HT-29 (cell line): ENCODE measurements at places on chromosomes 6 and 20. TPM values are rescaled to one million over a fixed set of nuclear protein-coding genes. Genes with fewer than 3 reads are reported as not detected.

Gene TRIM27
- 68.4 and 76.3 TPM in 2 replicates for total RNA-seq

DNA sequence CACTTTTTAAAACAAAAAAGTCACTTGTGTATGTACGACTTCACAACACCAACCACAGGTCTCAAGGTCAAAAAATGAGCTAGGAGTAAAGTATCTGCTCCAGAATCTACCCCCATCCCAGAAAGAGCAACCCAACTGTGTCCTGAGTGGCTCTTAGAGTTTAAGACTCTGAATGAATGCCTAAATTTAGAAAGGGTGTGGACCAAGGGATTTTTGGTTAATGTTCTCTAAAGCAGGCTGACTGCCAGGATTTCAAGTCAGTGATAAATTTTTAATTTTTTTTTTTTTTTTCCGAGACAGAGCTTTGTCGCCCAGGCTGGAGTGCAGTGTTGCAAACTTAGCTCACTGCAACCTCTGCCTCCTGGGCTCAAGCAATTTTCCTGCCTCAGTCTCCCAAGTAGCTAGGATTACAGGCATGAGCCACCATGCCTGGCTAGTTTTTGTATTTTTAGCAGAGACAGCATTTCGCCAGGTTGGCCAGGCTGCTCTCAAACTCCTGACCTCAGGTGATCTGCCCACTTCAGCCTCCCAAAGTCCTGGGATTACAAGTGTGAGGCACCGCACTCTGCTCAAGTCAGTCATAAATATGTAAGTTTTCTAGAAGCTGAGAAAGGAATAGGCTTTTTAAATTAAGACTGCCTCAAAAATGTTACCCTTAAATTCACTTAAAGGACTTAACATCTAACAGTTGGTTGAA lies 20.2 kb downstream of the STAU1 start:
- DNase-seq: no peak

Gene TRAPPC3L
- total RNA-seq: not detected in 2 replicates

Gene CYP24A1
- 1.1 and 1.9 TPM in 2 replicates for total RNA-seq

DNA sequence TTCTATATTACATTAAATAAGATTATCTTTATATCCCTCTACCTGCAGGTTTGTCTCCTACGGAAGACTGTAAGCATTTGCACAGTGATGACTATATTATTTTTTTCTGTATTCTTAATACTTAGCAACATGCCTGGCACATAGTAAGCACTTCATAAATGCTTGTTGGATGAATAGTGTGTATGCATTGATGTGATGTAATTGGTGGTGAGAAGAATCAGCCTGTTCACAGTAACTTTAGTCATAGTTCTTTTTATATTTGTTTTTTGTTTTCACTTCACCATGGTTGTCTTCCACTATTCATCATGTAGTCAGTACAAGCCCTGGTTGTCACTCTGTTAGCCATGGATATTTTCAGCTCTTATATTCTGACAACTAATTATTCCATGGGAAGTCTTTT lies 184.0 kb upstream of the FLRT3 start:
- no peak for DNase-seq

DNA sequence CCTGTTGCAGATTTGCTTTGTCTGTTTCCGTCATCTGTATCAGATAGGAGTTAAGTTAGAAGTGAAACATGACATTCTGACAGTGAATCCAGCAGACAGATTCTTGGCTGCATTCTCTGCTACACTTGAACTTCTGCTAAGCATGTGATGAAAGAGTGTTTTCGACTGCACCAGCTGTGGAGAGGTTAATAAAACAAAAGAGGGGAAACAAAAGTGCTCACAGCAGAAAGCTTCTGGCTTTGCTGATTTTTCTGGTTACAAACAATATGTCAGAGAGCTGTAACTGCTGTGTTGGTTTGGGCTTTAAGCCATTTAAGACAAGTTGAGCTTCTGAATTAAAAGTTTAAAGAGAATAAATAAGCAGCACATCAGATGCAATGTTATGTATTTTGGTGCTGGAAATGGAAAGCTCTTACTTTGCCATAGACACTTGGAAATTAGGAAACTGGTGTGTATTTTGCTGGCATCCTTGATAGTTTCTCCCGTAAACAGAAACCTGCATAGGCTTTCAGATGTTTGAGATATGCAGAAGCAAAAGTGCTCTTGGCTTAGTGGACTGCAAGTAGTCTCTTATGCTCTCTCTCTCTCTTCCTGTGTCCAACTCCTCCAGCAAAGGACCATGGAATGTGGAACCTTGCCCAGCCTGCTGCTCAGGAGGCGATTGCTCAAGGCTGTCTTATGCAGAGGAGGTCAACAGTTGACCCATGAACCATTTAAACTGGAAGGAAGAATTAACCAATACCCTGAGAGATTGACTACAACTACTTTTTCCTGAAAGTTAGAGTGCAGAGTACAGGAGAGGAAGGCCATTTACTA lies 104.9 kb downstream of the RPS12 start:
- DNase-seq: peak; percentile 49

Gene IL17F
- not detected in 2 replicates for total RNA-seq

Gene KCNK16
- not detected in 2 replicates for total RNA-seq

DNA sequence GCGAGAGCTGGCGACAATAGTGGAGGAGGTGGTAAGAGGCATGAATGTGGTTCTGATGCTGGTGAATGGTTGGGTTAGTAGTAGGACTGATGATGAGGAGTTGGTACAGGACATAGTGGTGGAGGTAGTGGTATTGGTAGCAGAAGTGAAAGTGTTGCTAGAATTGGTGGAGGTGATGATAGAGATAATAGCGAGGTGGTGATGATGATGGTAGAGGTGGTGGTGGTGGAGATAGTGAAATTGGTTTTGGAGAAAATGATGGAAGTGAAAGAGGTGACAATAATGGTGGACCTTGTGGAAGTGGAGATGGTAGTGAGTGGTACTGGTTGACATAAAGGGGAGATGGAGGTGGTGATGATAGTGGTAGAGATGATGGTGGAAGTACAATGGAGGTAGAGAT lies 360.2 kb upstream of the JAG1 start:
- no peak for DNase-seq

Gene SEL1L2
- not detected in 2 replicates for total RNA-seq

- DNase-seq: no peak
These were observed 4.8 kb upstream of the ZNF217 start for GRCh38 chr20:53598140-53599043.

GRCh38 chr6:148800536-148800935 lies 53.7 kb downstream of the UST start:
- no peak for DNase-seq

DNA sequence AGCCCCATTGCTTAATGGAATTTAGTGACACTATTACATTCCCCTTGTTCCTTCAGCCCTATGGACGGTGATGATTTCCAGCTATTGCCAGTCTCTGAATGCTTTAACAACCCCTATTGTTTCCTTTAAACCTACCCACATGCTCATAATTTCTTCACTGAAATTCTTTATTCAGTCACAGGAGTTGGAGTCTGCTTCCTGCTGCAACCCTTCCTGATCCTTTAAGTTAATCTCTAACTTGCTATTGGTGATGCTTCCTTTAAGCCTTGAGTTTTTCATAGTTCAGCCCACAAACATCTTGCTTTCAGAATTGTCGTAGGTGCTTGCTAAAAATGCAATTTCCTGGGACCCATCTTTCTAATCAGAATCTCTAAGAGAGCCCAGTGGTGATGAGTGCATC lies 66.3 kb upstream of the TNFAIP3 start:
- DNase-seq: no peak

- DNase-seq: no peak
These were observed 4.8 kb downstream of the PIM1 start for GRCh38 chr6:37174515-37175331.

DNA sequence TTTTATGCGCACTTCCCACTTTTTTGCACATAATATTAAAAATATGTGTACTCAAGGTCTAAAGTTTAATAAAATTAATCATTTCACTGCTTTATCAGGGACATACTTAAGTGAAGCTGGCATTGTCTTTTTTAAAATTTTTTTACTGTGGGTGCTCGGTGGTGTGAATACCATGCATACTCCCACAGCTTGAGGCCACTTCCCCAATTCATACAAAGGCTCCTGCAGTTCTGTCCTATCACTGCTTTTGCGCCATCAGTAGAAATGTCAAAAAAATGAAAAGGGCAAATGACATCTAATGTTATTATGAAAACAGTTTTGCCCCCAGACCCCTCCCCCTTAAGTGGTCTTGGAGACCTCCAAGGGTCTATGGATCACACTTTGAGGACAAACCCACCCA lies 464.1 kb upstream of the ARID1B start:
- no peak for DNase-seq

GRCh38 chr20:18712882-18713281 lies 100.7 kb upstream of the SCP2D1 start:
- no peak for DNase-seq

Gene MCHR2
- not detected in 2 replicates for total RNA-seq

- DNase-seq: no peak
These were observed 228.8 kb downstream of the DHX35 start for GRCh38 chr20:39190666-39191570.

GRCh38 chr6:148151896-148152643 lies 190.6 kb upstream of the SASH1 start:
- DNase-seq: peak; percentile 3

DNA sequence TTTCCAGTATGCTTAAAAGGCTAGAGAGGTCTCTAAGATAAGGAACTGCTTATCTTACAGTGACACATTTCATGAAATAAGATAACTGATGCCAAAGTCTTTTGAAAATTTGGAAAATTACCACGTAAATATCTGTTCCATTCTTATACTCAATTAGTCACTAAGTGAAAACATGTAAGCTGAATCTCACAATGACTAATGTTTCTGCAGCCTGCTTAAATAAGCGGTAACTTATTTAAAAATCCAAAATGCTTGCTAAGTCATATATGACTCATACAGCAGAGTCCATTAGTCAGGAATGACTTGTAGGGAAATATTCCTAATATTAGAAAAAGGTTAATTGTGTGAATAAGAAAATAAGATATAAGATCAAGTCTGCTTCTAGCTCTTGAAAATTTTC lies 27.8 kb upstream of the LGSN start:
- DNase-seq: no peak

Gene DDO
- not detected in 2 replicates for total RNA-seq

DNA sequence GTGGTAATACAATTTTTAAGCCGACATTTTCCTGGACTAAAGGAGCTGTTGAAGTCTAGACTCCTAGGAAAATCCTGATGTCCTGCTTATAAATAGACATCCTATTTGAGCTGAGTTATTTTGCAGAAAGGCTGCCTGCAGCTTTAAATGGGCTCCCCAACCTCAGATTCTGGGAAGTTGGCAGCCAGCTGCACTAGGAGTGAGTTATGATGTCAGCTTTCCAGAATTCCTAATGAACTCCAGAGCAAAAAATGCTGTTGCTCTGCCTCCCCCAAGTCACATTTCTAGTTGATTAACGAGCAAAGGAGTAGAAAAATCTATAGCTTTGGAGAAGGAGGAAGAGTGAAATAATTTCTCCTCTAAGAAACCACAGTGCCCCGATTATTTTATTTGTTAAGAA lies 346.3 kb upstream of the SULF2 start:
- DNase-seq: no peak

- no peak for DNase-seq
These were observed 314.1 kb downstream of the QKI start for GRCh38 chr6:163728442-163729126.

DNA sequence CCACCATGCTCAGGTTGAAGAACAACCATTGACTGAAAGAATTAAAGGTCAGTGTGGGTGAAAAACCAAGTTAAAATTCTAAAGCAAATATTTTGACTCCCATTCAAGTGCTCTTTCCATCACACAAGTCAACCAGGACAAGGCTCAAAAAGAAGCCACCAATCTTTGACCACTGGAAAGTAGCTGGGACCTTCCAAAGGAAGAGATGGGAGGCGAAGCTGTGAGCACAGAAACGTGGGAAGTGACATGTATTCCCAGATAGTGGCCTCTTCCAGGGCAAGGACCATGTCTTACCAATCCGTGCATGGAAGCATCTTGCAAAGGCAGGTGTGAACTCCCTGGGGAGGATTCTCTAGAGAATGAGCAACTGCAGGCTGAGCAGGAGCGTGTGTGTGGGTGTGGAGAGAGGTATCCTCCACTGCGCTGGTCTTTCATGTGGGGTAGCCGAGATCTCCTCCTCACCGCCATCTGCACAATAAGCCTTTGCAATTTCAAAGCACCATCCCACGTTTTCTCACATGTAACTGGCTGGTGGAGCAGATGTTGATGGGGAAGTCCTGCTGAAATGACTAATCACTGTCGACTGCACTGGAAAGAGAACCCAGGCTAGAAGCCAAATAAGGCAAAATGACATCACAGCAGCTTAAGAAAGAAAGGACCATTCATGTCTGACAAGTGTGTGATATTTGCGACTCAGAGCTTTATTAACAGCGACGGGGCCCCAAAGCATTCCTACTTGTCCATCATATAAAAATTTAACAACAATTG lies 189.4 kb upstream of the RREB1 start:
- no peak for DNase-seq

GRCh38 chr6:4220558-4220957 lies 85.2 kb upstream of the ECI2 start:
- no peak for DNase-seq

DNA sequence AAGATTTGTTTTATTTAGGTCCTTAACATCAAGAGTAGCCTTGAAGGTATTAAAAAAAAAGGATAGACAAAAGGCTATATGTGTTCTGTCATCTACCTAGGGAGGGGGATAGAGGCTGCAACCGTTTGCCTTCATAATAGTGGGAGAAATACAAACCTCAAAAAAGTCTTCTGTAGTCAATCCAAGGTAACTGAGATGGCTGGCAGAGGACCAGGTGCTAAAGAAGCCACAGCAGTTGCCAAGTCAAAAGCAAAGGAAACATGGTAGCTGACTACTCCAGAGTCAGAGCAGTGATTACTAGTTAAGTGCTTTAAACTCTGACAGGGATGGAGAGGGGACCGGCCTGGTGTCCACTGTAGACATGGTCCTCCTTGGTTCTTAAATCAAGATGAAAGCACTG lies 249.4 kb downstream of the PTPRK start:
- no peak for DNase-seq

- no peak for DNase-seq
These were observed 65.8 kb downstream of the REV3L start for GRCh38 chr6:111417181-111417585.

DNA sequence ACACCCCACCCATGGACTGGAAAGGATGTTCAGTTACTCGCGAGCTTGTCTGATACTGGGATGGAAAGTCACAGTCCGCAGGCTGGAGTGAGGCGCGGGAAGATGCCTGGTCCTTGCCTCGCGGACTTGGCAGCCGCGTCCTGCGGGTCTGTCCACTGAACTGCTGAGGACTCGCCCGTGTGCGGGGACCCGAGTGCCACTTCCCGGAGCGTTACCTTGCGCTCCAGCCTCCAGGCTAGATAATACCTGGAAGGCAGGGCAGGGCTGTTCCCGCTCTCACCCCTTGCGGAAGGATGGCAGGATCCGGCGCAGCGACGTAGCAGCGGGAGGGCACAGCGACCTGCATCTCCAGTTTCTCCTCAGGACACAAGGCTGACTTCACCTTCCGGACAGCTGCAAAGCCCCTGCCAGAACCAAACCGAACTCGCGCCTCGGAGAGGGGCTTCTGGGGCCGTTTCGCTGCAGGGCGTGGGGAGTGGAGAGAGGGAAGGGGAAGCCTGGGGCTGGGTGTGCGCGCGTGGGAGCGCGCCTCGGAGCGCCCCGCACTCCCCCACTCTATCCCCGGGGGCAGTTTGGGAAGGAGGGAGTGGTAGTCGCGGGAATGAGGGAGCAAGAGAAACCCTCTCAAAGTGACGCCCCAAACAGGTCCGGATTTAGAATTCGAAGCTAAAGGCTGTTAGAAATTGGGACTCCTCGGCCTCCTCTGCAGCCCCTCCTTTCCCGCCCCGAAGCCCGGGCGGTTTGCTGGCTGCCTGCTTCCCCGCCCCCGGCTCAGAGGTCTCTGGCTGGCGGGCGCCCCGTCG lies at the start of gene KCNQ5:
Gene KCNQ5, plus strand, starts transcription at position 774 of the 803 bp plus-strand sequence.
- no peak for DNase-seq

Gene SLC17A1
- not detected in 2 replicates for total RNA-seq

Gene ATAT1
- 8.3 and 9.2 TPM in 2 replicates for total RNA-seq

GRCh38 chr20:63642527-63643247 lies 10.5 kb downstream of the STMN3 start:
- no peak for DNase-seq
